ENCODE measurements at places on chromosomes 3 and 15.

DNA sequence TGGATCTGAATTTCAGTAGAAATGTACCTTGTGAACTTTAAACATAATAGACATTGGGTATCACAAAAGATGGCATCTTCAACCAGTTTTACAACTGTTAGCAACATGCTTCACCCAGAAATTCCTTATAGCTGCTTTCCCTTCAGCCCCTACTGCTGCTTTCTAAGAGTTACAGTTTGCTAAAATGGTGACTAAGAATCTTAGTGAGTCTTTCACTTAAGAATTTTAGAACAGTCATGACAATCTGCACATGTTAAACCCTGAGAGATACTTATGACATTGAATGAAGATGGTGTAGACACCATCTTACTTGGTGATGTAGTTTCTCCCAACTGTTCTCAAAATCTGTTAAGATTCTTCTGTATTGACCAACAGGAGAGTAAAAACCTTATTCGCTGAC is 129.7 kb upstream of the UBE2E1 start:
- no peak for DNase-seq

DNA sequence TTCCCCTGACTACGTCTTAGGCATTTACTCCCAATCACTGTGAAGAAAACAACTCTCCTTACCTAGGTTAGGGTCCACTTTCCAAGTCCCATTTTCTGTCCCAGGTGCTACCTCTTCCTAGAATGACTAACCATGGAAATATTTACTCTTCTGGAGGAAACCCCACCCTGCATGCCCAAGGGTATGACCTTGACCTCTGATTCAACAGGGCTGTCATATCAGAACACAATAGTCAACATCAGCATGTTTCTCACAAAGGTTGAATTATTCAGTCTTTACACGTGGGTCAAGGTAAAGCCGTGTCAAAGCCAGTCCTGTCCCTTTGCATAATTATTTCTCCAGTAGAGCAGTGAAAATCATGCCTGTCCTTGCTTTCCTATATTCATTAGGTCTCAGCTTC is 4.3 kb upstream of the FRMD5 start:
- DNase-seq = no peak

GRCh38 chr3:110810356-110810755 is 261.3 kb upstream of the NECTIN3 start:
- DNase-seq = no peak

DNA sequence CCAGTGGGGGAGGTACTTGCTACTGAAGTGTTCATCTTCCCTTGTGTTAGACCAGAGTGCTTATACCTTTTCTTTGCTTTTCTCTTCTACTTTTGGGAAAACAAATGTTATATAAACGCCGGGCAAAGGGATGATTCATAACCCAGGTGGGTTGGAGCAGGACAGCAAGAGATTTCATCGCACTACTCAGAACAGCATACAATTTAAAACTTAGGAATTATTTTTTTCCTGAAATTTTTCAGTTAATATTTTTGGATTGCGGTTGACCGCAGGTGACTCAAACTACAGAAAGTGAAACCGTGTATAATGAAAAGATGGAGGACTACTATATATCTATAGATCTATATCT is 270.0 kb upstream of the RGMA start:
- no peak for DNase-seq

Data from dorsolateral prefrontal cortex (tissue), 122 donors.